ENCODE measurements at places on chromosomes 16 and 17. TPM values are rescaled to one million over a fixed set of nuclear protein-coding genes. Genes with fewer than 3 reads are reported as not detected.

GRCh38 chr17:38550661-38551060, 55.1 kb downstream of the SRCIN1 start:
- DNase-seq: no peak

The CES4A gene
- total RNA-seq: 3.8 TPM

DNA sequence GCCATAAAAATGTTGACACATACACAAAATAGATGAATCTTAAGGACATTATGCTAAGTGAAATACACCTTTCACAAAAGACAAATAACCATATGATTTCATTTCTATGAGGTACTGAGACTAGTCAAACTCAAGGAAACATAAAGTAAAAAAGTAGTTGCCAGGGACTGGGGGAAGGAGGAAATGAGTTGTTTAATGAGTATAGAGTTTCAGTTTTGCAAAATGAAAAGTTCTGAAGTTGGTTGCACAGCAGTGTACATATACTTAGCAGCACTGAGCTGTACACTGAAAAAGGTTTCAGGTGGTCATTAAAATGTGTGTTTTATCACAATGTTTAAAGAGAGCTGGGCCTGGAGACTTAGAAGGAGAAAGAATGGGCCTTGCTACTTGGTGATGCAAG, 4.7 kb upstream of the SLC13A2 start:
- no peak for DNase-seq

DNA sequence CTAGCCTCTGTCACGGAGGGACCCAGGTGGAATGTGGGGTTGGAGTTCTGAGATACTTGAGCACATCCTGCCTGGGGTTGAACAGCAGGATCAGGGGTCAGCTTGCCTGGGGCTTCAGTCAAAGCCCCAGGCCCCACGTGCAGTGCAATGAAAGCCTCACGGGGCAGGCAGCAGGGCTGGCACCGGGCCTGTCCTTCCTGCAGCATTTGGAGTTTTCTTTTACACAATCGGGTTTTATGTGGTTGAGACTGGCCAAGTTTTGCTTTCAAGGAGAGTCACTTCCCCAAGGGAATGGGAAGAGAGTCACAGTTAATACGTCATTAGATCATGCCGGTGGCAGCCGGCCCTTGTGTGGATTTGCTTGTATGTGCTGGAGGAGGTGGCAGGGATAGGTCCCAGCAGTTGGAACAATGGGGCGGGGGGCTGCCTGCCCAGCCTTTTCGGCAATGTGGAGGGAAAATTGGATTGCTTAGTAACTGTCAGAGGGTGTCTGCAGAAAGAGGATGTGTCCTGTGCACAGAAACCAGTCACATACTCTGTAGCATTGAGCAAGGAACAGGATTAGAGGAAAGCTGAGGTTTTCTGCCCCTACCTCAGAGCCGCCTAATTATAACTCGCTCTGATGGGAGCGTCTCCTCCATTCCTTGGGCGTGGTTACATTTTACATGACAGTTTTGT, 4.5 kb downstream of the RMI2 start:
- DNase-seq: no peak

The FBXO39 gene
- not detected for total RNA-seq

The CD300A gene
- total RNA-seq: not detected

DNA sequence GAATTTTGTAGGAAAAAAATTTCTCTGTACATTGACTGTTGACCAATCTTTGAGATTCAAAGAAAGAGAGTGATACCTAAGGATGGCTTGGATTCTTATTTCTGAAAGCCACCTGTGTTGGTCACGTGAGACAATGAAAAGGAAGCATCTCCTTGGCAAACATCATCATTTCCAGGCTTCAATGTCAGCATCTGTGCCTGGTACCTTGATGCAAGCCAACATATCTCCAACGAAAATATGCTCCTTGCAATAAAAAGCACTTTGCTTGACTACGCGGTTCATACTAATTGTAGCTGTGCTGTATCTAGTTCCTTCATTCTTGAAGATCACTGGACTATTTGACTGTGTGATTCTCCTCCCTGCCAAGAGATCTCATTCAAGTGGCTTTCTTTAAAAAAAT, 503.4 kb upstream of the PSMD7 start:
- no peak for DNase-seq

GRCh38 chr16:23567602-23568001, 10.1 kb downstream of the UBFD1 start:
- DNase-seq: no peak

GRCh38 chr17:65385726-65386125, 175.7 kb downstream of the AXIN2 start:
- no peak for DNase-seq

The CD300LB gene
- total RNA-seq: not detected

The ACSM2A gene
- total RNA-seq: not detected

The SP6 gene
- total RNA-seq: 0.16 TPM

DNA sequence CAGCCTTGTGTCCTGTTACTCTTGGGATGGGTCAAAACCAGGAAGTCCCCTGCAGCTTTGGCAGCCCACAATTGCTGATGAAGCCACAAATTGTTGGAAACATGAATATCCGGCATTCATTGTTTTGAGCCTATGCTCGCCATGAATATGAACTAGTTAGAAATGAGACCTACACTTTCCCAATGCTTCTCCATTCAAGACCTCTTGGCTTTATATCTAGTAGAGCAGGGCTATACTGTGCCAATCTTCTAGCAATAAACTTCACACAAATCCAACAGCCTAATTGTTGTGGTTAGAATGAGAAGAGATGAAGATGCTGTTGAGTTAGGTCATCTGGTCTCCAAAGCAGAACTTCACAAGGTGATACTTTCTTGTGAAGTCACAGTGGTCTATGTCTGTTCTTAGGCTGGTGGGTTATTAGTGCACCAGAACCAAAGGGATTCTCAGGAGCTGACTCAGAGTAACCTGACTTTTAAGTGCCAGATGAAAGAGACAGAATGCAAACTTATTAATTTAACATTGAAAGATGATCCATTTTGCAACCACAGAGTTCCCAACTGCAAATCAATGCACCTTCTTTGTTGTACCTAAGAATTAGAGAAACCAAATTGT, 13.7 kb upstream of the KRT23 start:
- DNase-seq: no peak

DNA sequence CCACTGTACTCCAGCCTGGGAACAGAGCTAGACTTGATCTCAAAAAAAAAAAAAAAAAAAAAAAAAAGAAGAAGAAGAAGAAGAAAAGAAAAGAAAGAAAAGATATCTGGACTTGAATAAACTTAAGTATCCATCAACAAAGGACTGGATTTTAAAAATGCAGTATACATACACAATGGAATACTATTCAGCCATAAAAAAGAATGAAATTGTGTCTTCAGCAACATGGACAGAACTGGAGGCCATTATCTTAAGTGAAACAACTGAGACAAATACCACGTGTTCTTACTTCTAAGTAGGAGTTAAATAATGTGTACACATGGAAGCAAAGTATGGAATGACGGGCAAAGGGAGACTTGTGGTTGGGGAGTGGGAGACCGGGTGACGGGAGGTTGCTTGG, 40.1 kb upstream of the MNT start:
- no peak for DNase-seq

DNA sequence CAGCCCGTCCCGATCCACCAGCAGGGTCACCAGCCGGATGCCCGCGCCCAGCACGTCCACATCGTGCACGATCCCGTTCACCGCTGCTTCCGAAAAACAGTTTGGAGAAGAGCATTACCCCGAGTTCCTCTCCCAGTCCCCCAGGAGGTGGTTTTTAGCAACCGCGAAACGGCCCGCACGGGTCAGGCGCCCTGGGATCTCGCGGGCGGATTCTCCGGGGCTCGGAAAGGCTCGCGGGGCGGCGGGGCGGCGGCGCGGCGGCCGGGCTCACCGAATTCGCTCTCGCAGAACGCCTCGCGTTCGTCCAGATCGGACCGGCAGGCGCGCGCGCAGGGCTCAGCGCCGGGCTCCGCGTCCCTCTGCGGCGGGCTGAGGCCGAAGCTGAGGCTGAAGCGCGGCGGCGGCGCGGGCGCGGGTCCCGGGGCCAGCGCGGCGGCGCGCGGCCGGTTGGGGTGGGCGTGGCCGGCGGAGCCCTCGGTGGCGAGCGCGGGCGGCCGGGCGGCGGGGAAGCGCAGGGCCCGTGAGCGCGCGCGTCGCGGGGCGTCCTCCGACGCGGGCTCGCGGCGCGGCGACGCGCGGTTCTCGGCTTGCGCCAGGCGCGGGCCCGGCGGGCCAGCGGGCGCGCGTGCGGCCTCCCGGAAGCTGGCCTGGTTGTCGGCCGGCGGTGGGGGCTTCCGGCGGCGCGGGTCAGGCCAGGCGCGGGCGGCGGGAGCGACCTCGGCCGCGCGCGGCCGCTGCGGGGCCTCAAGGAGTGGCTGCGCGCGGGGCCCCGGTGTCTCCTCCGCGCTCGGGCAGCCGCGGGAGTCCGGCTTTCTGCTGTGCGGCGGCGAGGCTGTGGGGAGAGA, 2.9 kb downstream of the C17orf58 start:
- peak; percentile 94 for DNase-seq

GRCh38 chr16:9378876-9379275, 287.4 kb downstream of the HAPSTR1 start:
- DNase-seq: no peak

- no peak for DNase-seq
These were observed 55.4 kb downstream of the ABCC6 start for GRCh38 chr16:16167927-16168326.

- DNase-seq: no peak
These were observed 27.2 kb downstream of the CLEC16A start for GRCh38 chr16:10971560-10971961.

GRCh38 chr17:17841601-17842025, 4.8 kb upstream of the SREBF1 start:
- DNase-seq: peak; percentile 78

The SSTR5 gene
- not detected for total RNA-seq

- DNase-seq: no peak
These were observed 58.0 kb downstream of the WDR45B start for GRCh38 chr17:82590216-82590615.

The SOST gene
- total RNA-seq: not detected

GRCh38 chr17:48882272-48882671, 10.3 kb upstream of the ATP5MC1 start:
- DNase-seq: no peak

GRCh38 chr16:67184453-67184994, 761 bp upstream of the MATCAP1 start:
- DNase-seq: no peak

The OTOP2 gene
- not detected for total RNA-seq

The KRT17 gene
- total RNA-seq: 43.2 TPM

GRCh38 chr17:80034791-80035686, 633 bp downstream of the TBC1D16 start:
- DNase-seq: no peak

The VKORC1 gene
- 141 TPM for total RNA-seq

The CCL18 gene
- not detected for total RNA-seq

- DNase-seq: no peak
These were observed 44.6 kb upstream of the SLC38A10 start for GRCh38 chr17:81339534-81340296.

DNA sequence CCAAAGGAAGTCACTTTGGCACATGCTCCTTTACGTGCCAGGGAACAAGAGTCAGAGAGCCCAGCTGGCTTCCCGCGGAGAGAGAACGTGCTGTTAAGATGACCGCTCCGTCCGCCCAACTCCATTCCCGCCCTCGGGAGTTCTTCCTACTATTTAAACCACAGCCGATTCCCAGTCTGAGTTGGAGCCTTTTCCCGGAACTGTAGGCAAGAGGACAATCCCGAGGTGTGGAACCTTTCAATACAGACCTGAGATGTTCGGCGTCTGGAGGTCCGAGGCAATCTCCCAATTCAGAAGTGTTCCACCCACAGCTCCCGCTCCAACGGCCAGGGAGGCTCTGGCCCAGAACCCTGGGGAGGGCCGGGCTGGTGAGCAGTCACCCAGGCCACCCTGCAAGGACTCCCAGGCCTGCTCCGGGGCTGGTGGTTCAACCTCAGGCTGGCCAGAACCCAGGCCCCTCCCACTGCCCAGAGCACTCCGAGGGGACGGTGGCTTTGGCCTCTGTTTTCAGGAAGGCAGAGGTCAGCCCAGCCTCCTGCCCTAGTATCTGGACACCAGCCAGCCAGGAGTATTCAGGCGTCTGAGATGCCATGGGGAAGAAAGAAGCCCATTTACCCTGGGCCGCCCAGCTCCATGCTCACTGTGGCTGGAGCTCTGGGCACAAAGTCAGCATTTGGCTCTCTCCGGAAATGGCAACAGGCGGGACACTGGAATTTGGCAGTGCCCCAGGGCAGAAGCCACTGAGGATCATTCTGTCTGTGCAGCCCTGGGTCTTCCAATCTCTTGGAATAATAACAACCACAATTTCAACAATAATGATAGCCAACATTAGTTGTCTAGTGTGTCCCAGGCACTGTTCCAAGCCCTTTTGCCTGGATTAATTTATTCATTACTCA, 21.4 kb downstream of the EMP2 start:
- DNase-seq: no peak

The C16orf54 gene
- total RNA-seq: not detected

DNA sequence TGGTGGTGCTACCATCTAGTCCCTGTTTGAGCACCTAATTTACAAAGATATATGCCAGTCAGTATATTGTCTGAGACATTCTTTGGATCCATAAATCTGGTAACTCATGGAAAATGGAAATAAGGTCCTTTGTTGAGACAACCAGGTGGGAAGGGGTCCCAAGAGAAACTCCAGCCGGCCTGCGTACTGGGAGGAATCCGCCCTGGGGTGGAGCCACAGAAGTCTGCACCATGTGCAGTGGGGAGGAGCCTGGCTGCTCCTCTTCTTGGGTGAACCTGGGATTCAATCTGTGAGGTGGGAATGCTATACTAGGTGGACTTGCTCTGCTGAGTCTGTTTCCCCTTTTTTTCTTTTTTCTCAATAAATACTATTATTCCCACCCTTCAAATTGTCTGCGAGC, 339.2 kb upstream of the TNRC6C start:
- no peak for DNase-seq

The CACNA1G gene
- total RNA-seq: 0.11 TPM

The TMEM235 gene
- not detected for total RNA-seq

The CARD14 gene
- total RNA-seq: 0.16 TPM

The PPM1E gene
- 1.7 TPM for total RNA-seq

DNA sequence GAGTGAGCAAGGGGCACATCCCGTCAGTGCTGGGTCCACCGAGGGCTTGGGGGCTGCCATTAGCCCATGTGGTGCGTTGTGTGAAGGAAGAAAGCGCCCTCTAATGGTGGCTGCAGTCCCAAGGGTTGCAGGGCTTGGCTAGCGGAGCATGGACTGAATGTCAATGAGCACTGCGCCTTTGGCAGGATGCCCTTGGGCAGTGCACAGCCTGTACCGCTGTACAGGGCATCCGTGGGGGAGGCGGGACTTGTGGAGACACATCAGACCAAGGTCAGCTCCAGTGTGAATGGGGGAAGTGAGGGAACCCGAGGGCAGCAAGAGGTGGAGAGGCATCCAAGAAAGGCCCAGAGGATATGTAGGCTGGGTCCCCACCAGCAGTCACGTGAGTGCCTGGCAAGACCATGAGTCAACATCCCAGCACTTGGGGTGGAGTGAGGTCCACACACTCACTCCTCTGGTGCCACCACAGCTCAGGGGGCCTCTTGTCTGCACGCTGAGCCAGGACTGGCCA, 75.5 kb upstream of the MED9 start:
- no peak for DNase-seq

The RSKR gene
- total RNA-seq: 7.9 TPM

The CNGB1 gene
- total RNA-seq: not detected
